H1 (cell line): ENCODE measurements at places on chromosomes 3 and 15.

DNA sequence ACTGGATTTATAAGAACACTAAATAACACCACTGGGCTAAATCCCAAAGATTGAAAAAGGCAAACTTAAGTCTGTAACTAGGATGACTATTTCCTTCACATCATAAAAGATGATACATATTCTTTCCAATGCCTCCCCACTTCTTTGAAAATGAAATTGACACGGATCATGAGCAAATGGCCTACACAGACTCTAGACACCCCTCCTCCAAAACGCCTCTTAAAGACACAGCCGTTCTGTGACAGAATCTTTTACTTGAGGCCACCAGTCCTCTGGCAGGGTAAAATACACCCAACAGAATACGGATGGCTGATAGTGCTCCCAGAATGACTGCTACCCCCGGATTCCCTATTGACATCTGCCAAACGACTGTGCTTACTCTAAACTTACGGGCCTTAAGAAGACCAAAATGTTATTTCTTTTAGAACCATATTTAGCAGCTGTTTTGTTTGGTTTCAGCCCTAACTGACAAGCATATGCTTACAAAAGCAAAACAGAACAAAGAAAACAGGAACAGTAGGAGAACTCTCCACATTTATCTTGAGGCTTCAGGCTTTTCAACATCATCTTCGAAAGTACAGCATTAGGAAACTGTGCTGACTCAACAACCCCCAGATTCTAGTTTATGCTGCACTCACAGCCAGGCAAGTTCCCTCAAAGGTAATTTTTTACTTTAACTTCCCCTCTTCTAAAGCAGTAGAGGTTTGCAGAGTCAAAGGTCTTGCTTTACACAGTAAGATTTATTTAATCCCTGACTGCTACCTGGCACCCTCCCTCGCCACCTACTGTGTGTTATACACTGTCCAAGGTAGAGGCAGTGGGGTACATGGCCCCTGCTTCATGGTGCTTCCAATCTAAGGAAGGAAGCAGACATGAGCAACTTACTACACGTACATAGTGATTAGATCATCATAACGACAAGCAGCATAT lies 84.3 kb downstream of the TNIK start:
- no peak for DNase-seq

- DNase-seq, result no peak
Measured at GRCh38 chr3:11641683-11642430, 1.9 kb downstream of the VGLL4 start.

DNA sequence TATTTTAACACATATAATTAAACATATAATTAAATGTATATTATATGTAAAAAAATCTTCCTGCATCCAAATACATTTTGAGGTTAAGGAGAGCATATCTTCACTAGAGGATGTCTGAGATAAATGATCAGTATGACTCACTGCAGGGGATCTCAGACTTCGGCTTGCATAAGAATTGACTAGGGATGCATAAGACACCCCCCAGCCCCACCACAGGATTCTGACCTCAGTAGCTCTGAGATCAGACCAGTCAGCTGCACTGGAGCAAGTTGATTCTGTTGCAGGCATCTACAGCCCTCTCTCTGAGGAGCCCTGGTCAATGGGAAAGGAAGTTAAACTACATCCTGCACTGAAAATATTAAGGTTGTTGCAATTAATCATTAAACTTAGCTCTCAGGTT lies 29.0 kb upstream of the TBC1D21 start:
- no peak for DNase-seq

DNA sequence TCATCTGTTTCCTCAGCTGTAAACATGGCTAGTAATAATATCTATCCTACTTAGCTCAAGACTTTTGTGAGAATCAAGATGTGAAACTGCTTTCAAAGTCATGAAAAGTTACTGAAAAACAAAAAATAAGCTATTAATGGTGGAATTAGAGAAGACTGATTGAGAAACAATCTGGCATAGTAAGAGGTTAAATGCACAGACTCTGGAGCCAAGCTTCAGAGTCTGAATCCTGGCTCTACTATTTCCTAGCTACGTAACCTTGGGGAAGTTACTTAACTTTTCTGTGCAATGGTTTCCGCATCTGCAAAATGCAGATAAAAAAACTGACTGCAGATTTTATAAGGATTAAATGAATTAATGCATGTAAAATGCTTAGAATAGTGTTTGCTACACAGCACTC lies 28.8 kb downstream of the LRRFIP2 start:
- no peak for DNase-seq

GRCh38 chr3:15049584-15049983 lies 15.5 kb downstream of the MRPS25 start:
- no peak for DNase-seq

DNA sequence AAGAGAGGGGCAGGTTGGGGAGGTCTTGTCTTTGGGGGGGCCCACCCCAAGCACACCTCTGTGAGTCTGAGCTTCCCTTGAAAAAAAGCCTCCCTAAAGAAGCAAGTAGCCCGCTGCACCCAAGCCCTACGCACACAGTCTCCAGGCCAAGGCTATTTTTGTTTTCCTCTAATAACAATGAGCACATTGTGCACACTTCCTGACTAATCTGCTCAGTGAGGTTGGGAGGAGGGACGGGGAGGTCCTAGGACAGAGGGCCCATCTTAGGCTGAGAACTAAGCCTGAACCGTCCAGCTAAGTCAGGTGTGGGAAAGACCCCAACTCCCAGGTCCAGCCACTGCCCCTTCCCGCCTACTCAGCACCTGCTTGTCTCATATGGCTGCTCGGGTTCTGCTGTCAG lies 87.2 kb downstream of the HMG20A start:
- no peak for DNase-seq

DNA sequence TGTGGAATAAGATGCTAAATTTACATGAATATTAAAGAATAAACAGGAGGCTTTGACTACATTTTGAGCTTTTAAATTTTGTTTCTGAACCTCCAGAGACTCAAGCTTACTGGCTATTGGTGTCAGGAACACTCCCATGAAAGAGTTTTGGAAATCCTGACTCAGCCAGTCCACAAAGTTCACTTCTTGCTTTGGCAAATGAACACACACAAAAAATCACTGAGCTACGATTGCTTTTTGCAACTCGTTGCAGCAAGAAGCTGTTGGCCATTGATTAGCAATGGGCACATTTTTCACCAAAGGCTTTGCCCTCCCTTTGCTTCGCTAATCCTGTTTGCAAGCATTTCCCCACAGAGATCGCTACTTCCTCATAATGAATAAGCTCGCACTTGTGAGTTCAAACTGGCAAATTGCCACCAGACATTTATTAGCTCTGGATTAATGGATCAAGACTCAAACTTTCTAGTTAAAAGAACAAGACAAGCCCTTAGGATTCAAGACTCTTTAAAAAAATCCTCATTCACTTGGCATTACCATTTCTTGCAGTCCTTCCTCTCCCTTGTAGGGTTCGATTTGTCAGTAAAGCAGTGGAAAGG lies 343.2 kb upstream of the ONECUT1 start:
- DNase-seq, result no peak

DNA sequence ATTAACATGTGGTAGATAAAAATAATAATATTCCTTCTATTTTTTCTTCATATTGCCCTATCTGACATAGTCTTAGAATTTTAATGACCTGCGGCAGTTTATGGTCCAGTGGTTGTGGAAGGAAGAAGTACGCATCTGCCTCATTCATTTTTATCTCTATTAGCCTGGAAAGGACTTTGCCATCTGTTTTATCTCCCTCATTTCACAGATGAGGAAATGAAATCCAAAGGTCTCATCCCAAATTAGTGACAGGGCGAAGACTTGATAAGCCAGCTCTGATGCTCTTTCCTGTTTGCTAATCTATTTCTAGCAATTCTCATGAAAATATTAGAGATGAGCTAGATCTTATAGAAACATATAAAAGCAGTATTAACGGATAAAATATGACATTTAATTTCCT lies 113.3 kb downstream of the KLHL25 start:
- no peak for DNase-seq

GRCh38 chr15:94671858-94672532 lies 440.6 kb downstream of the MCTP2 start:
- DNase-seq, result peak; percentile 62

DNA sequence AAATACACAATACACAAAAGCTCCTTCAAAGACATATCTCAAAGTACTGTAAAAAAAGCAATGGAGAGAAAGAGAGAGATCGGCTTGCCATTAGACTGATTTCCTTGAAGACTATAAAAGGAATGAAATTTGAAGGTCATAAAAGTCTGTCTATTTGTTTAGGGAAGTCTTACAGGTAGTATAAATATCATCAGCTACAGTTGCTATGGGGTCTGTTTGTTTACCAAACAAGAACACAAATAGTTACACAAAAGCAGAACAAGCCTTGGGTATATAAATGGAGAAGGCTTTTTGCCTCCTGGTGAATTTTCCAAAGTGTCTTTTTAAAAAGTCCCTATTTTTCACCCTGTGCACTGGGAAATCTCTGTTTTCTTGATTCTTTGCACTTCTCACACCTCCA lies 552.3 kb downstream of the FOXP1 start:
- no peak for DNase-seq

DNA sequence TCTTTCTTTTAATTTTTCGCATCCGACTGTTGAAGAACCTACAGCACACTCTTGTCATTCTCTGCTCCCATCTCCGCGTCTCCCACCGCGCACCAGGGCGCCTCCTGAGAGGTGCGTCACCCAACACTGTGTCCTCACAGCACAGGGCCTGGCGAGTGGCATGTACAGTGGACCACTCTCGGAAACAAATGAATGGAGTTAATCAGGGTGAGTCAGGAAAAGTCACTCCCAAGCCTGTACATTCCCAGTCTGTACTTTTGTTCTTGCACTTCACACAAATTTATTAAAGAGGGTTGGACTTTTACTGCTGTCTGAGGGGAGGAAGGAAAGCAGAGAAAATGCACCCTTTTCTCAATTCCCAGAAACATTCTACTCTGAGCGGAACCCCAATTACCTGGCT lies 625 bp downstream of the COL6A6 start:
- no peak for DNase-seq

GRCh38 chr3:12017516-12017915 lies 13.3 kb downstream of the SYN2 start:
- no peak for DNase-seq

GRCh38 chr3:134054231-134054630 lies 24.5 kb upstream of the SLCO2A1 start:
- DNase-seq, result no peak

GRCh38 chr3:190053919-190054672 lies 66.6 kb downstream of the P3H2 start:
- no peak for DNase-seq

- DNase-seq, result no peak
Measured at GRCh38 chr3:123202451-123202850, 708 bp downstream of the SEC22A start.

- DNase-seq, result peak; percentile 78
Measured at GRCh38 chr3:195270079-195270816, 711 bp downstream of the XXYLT1 start.

DNA sequence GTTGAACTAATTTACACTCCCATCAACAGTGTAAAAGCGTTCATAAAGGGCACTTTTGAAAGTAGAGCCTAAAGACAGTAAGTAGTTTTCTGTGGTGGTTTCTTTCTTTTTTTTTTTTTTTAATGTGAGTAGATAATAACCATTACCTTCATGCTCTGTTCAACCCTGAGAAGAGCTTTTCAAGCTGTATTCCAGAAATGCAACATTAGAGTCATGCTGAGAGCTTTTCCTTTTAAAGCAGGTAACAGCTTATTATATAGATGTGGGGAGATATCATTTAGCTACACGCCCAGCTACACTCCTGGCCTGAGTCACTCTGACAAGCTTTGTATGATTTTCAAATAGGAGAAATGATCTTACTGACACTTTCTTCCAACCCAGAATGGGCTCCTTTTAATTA lies 96.2 kb upstream of the ARHGEF26 start:
- DNase-seq, result no peak

- DNase-seq, result no peak
Measured at GRCh38 chr15:82950746-82951370, 1.7 kb downstream of the HOMER2 start.

GRCh38 chr3:159797771-159798170 lies 190.9 kb upstream of the IL12A start:
- DNase-seq, result no peak

DNA sequence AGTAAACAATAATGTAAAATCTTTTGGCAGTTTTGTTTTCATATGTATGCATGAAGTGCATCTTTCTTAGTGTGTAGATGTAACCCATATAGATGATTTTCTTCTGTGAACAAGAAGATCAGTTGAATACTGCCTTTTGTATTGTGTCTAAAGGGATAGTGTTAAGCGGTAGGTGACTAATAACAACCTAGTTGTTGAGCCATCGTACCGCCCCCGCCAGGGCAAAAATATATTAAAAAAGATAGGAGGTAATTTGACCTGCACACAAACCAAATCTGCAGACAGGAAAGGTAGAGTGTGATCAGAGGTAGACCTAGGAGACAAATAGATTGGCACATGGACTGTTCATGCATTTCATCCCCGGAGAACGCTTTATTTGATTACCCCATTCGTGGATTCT lies 3.3 kb upstream of the GMNC start:
- no peak for DNase-seq

DNA sequence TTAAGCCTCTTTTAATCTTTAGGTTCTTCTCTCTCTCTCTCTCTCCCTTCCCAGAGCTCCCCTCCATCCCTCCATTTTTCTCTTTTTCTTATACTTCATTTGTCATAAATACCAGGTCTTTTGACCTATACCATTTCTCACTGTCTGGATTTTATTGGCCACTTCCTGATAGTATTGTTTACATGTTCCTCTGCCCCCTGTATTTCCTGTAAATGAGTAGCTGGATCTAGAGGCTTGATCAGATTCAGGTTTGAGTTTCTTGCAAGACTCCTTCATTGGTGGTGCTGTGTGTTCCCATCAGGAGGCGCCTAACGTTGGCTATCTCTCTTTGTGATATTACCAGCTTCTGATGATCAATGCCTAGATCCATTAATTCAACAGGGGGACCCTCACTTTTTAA lies 42.2 kb downstream of the DAPK2 start:
- no peak for DNase-seq

DNA sequence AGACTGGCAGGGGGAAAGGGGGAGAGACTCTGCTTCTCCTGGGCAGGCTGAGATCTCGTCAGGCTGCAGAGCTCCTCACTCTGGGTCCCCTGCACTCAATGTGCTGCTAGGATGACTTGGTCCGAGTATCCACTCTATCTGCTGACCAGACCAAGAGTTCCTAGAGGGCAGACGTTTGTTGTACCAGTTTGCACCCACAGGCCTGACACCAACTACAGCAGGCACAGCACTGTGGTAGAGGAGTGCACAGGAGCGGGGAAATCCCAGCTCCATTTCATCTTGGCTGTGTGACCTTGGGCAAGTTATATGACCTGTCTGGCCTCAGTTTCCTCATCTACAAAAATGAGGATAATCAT lies 29.0 kb downstream of the CCDC12 start:
- no peak for DNase-seq

- no peak for DNase-seq
Measured at GRCh38 chr3:197782230-197782629, 8.8 kb upstream of the LRCH3 start.
